ENCODE measurements at places on chromosomes 13 and 19.

- DNase-seq = no peak
Measured at GRCh38 chr13:31631746-31632145, 107.6 kb upstream of the RXFP2 start.

GRCh38 chr13:24877531-24877930 is 113.6 kb downstream of the RNF17 start:
- no peak for DNase-seq

GRCh38 chr19:34173193-34173956 is 1.1 kb downstream of the LSM14A start:
- DNase-seq = no peak

DNA sequence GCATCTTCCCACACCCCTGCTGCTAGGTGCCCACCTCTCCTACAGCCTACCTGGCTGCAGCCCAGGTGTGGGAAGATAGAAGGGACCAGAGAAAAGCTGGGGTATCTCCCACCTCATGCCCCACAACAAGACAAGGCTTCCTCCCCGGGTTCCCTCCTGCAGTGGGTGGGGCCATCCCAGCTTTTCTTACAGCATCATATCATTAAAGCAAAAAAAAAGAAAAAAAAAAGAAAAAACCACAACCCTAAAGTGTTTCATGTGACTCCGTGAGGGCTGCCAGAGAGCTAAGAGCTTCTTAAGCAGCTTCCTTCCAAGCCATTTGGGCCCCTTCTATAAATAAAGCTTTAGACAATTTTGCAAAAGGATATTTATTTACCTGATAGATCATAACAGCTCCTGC is 455.4 kb upstream of the TSHZ3 start:
- no peak for DNase-seq

DNA sequence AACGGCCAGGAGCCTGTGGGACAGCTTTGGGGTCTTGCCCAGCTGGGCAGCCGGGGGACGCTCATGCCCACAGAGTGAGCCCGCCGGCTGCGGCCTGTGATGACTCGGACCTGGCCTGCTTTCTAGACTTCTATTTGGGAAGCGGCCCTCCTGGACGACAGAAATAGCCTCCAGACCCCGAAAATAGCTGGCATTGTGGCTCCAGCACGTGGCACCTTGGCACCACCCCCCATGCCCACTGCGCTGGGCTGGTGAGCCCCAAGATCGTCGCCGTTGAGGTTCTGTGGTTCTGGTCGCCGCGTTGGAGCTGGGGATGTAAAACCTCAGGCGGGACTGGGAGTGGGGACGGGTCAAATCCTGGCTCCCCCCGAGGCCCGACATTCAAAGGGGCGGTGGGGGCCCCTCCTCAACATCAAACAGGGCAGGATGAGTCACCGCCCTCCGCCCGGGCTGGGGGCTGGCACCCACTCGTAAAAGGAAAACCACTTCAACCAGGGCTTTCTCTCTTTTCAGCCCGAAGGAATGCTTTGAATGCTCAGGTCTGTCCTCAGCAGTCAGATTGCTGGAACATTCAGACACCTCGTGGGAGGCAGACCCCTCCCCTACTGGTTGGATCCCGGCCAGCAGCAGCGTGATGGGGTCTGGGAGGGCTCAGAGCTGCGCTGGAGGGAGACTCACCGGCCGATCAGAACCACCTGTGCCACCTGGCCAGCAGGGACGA is 42.1 kb downstream of the GADD45B start:
- no peak for DNase-seq

All from hematopoietic multipotent progenitor cell treated with erythropoietin and hydrocortisone succinate and interleukin-3 and kit ligand, for 17 days (in vitro differentiated cells).